ENCODE measurements at places on chromosomes 5 and 9. TPM values are rescaled to one million over a fixed set of nuclear protein-coding genes. Genes with fewer than 3 reads are reported as not detected.

The HMCN2 gene
- total RNA-seq = not detected

The SPINK7 gene
- not detected for total RNA-seq

DNA sequence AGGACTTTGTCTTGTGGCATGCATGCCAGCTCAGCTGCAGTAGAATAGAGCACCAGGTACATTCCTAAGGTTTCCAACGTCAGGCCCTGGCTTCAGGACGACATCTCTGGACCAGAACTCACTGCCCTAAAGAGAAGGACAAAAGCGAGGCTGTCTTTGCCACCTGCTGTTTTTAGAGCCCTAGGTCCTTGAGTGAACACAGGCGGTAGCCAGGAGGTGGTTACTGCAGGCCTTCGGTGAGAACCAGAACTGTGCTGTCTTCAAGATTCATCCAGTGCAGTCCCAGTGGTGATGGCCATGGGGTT is 288.9 kb upstream of the CDH18 start:
- no peaks in the 10 kb centered on the region for H3K4me1 ChIP-seq
- H3K36me3 ChIP-seq = no peaks in the 10 kb centered on the region

- H3K36me3 ChIP-seq = no peaks in the 10 kb centered on the region
These were observed 23.9 kb downstream of the PIK3R1 start for GRCh38 chr5:68239487-68239886.

The ASPN gene
- not detected for total RNA-seq

The ARPC5L gene
- total RNA-seq = 37.5 TPM

- H3K4me3 ChIP-seq = no peak overlapping the region
- no peak for DNase-seq
- peaks cover 8% of the 10 kb centered on the region for H3K27me3 ChIP-seq
- peaks cover 7% of the 10 kb centered on the region for H3K36me3 ChIP-seq
These were observed 57.8 kb downstream of the TMC1 start for GRCh38 chr9:72579190-72579589.

The CCNJL gene
- total RNA-seq = 1.5 TPM

DNA sequence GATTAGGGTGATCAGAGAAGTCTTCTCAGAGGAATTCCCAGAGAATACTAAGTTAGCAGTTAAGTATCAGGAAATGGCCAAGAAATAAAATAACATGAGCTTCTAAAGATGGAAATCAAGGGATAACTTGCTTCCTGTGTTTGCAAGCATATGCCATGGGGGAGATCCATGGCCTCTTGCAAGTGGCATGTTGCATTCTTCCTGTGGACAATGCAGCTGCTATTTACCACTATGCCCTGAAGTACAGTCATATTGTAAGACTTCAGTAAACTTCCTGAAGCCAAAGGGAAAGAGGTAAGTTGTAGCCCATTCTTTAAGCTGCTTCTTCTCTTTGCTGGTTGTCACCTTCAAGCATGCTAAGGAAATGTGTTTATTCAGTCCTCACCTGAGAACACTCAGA is 154.7 kb upstream of the RUSC2 start:
- peaks cover 23% of the 10 kb centered on the region for H3K27me3 ChIP-seq
- H3K27ac ChIP-seq = no peak overlapping the region
- DNase-seq = no peak
- peaks cover 8% of the 10 kb centered on the region for H3K36me3 ChIP-seq
- H3K4me1 ChIP-seq = no peaks in the 10 kb centered on the region
- H3K4me3 ChIP-seq = no peak overlapping the region

The GABBR2 gene
- total RNA-seq = not detected

The LAMC3 gene
- 0.47 TPM for total RNA-seq

The FGF18 gene
- total RNA-seq = 0.44 TPM

DNA sequence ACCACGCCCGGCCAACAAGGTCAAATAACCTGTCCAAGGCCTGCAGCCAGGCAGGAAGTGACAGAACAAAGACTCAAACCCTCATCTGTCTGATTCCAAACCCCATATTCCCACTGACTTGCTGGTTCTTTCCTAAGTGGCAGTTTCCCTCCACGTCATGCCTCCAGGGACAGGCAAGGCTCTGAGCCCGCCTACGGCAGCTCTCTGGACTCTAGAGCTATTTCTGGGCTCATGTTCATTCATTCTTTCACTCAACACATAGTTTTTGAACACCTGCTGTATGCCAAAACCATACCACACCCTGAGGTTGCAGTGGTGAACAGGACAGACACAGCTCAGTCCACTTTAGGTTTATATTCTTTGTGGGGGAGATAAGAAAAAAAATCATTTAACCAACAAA is 5.2 kb upstream of the FBP1 start:
- no peak for DNase-seq
- peaks cover 19% of the 10 kb centered on the region for H3K27me3 ChIP-seq
- no peak overlapping the region for H3K27ac ChIP-seq

GRCh38 chr9:126676685-126677143 is 63.0 kb downstream of the LMX1B start:
- no peak overlapping the region for H3K4me3 ChIP-seq
- peaks cover 17% of the 10 kb centered on the region for H3K36me3 ChIP-seq
- DNase-seq = no peak
- peaks cover 92% of the 10 kb centered on the region for H3K27me3 ChIP-seq
- H3K4me1 ChIP-seq = peaks cover 19% of the 10 kb centered on the region

DNA sequence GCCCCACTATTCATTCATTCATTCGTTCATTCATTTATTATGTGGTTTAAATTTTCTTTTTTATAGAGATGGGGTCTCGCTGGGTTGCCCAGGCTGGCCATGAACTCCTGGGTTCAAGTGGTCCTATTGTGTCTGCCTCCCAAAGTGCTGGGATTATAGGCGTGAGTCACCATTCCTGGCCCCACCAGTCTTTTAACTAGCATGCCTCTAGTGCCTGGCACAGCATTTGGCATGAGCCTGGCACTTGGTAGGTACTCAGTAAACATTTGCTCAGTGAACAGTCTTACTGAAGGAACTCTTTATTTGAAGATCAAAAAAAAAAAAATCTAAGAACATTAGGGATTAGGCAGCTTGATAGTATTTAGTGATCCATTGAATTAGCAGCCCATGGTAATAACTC is 98.1 kb downstream of the KDM4C start:
- H3K36me3 ChIP-seq = peaks cover 6% of the 10 kb centered on the region
- H3K4me3 ChIP-seq = no peak overlapping the region
- H3K27me3 ChIP-seq = no peaks in the 10 kb centered on the region

The COL5A1 gene
- total RNA-seq = 4.2 TPM

The C5orf58 gene
- not detected for total RNA-seq

The EPB41L4A gene
- 0.50 TPM for total RNA-seq

DNA sequence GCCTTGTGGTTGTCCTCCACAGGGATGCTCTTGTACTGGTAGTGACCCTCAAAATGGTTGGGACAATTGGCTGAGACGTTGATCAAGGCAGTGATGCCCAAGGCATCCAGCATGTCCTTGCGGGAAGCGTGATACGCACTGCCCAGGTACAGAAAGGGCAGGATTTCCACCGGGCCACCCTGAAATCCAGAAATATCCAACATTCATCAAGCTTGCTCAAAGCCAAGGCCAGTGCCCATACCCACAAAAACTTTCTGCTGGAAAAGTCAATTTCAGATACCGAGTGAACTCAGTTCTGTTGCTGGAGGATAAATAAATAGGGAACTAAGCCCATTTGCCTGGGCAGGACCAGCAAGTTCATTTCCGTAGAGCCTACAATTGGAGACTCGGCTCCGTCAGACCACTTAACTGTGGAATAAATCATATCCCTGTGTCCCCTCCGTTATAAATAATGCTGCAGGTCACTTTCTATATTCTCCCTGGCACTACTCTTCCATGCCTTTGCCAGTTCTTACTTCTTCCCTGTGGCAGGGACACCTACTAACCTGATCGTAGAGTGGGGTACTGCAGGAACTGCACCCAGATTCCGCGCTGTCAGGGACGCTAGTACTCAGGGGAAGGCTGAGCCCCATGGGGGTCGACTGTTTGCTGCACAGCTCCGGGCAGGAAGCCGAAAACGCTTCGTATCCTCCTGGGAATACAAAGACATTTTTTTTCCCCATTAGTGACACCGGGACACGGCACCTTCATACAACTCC is 1.2 kb downstream of the DUSP1 start:
- peak overlapping the region; percentile 93 for H3K4me3 ChIP-seq
- peak overlapping the region; percentile 100 for H3K27ac ChIP-seq
- H3K36me3 ChIP-seq = peaks cover 18% of the 10 kb centered on the region
- DNase-seq = no peak
- H3K4me1 ChIP-seq = peaks cover 58% of the 10 kb centered on the region

GRCh38 chr5:73799401-73799972 is 173.5 kb downstream of the ARHGEF28 start:
- no peaks in the 10 kb centered on the region for H3K36me3 ChIP-seq
- H3K4me1 ChIP-seq = peaks cover 6% of the 10 kb centered on the region
- peaks cover 59% of the 10 kb centered on the region for H3K27me3 ChIP-seq
- H3K4me3 ChIP-seq = no peak overlapping the region
- DNase-seq = no peak

GRCh38 chr5:14696057-14696456 is 31.5 kb downstream of the OTULIN start:
- peaks cover 7% of the 10 kb centered on the region for H3K36me3 ChIP-seq
- peaks cover 23% of the 10 kb centered on the region for H3K4me1 ChIP-seq
- no peak for DNase-seq
- H3K27ac ChIP-seq = peak overlapping the region; percentile 37
- no peaks in the 10 kb centered on the region for H3K27me3 ChIP-seq
- H3K4me3 ChIP-seq = no peak overlapping the region

GRCh38 chr5:54517174-54517511 is 416 bp upstream of the SNX18 start:
- peaks cover 30% of the 10 kb centered on the region for H3K4me1 ChIP-seq
- peaks cover 6% of the 10 kb centered on the region for H3K27me3 ChIP-seq
- peak overlapping the region; percentile 93 for H3K4me3 ChIP-seq
- no peaks in the 10 kb centered on the region for H3K36me3 ChIP-seq

- H3K27me3 ChIP-seq = no peaks in the 10 kb centered on the region
- DNase-seq = no peak
- peaks cover 2% of the 10 kb centered on the region for H3K4me1 ChIP-seq
- no peak overlapping the region for H3K4me3 ChIP-seq
These were observed 62.7 kb upstream of the SLC28A3 start for GRCh38 chr9:84403288-84403687.

The MYMK gene
- not detected for total RNA-seq

DNA sequence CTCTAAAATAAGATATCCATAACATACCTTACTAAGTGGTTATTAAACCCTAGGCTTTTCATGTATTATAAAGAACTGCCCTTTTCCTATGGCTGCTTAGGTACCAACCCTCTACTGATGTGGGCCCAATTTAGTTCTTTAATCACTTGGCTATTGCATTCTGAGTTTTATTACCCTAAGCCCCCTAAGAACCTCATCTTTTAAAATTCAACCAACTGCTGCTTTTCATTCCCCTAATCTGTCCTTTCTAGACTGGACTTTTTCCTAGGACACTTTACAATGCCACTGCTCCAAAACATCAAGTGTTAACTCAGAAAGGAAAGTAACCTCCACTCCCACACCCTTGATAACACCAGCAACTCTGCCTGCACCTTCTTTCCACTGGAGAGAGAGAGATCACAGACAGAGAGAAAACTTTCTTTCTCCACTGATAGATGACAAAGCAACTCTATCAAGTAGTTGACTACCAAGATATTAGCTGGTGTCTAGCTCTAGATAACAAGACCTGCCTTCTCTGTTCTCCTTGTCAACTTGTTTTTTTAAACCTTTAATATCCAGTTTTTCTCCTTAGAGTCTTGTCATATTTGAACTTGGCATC is 27.3 kb downstream of the ELL2 start:
- DNase-seq = no peak
- H3K4me1 ChIP-seq = peaks cover 5% of the 10 kb centered on the region
- no peaks in the 10 kb centered on the region for H3K36me3 ChIP-seq
- H3K27ac ChIP-seq = no peak overlapping the region
- H3K4me3 ChIP-seq = no peak overlapping the region

GRCh38 chr9:86135371-86135770 is 36.0 kb upstream of the GOLM1 start:
- no peaks in the 10 kb centered on the region for H3K4me1 ChIP-seq
- H3K36me3 ChIP-seq = no peaks in the 10 kb centered on the region
- H3K4me3 ChIP-seq = no peak overlapping the region
- peaks cover 11% of the 10 kb centered on the region for H3K27me3 ChIP-seq
- DNase-seq = no peak

The HBEGF gene
- 7.3 TPM for total RNA-seq

GRCh38 chr9:90981726-90982125 is 180.1 kb downstream of the SYK start:
- H3K4me1 ChIP-seq = peaks cover 7% of the 10 kb centered on the region
- no peak for DNase-seq
- peaks cover 51% of the 10 kb centered on the region for H3K27me3 ChIP-seq
- no peak overlapping the region for H3K27ac ChIP-seq
- no peaks in the 10 kb centered on the region for H3K36me3 ChIP-seq

DNA sequence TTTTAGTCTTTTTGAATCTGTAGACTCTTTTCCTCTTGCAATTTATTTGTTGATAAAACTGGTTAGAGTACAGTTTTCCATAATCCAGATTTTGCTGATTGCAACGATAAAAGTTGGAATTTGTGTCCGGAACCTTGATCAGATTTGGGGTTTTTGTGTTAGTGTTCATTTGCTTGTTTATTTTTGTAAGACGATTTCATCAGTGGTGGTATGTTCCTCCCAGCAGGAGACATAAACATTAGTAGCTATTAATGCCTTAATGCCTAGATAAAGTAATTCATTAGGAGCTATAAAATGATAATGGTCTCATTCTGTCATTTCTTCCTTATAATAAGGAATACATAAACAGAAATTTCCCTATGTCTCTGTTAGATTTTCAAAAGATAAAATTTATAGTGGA is 21.3 kb downstream of the RPS6 start:
- H3K27me3 ChIP-seq = no peaks in the 10 kb centered on the region
- H3K27ac ChIP-seq = no peak overlapping the region
- peaks cover 2% of the 10 kb centered on the region for H3K4me1 ChIP-seq
- peaks cover 2% of the 10 kb centered on the region for H3K36me3 ChIP-seq
- DNase-seq = no peak

The WDR38 gene
- total RNA-seq = not detected

The DUSP1 gene
- total RNA-seq = 2,429 TPM

GRCh38 chr5:123111502-123111901 is 22.5 kb downstream of the PRDM6 start:
- peaks cover 37% of the 10 kb centered on the region for H3K27me3 ChIP-seq
- H3K27ac ChIP-seq = no peak overlapping the region
- H3K36me3 ChIP-seq = no peaks in the 10 kb centered on the region

- H3K27me3 ChIP-seq = no peaks in the 10 kb centered on the region
- DNase-seq = no peak
- H3K4me1 ChIP-seq = no peaks in the 10 kb centered on the region
- no peak overlapping the region for H3K4me3 ChIP-seq
These were observed 438.1 kb downstream of the ACTL7B start for GRCh38 chr9:108417726-108418125.
